ENCODE measurements at places on chromosomes 16 and 17.

DNA sequence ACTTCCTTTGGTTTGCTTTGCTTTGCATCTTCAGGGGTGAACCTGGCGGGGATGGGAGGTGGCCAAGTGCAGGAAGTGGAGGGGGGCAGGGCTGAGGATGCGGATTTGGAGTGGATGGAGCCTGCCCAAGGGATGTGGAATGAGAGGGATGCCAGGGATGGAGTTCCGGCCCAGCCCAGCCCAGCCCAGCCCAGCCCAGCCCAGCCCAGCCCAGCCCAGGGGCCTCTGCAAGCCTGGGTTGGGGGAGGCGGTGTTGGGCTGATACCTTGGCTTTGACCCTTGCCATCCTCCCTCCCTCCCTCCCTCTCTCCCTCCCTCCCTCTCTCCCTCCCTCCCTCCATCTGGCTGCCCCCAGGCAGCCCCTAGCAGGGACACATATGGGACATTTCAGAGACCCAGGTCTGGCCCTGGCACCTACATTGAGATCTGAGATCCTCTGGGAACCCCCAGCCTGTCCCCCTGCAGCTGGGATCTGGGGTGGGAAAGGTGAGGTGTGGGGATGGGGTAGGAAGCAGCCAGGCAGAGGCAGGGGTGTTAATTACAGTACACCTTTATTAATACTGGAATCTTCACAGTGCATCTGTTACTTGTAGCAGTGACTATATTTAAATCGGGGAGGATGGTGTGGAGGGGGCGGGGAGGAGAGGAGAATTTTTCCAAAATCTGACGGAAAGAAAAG lies 14.5 kb downstream of the IL34 start:
- no peak for DNase-seq

- no peak for DNase-seq
These were observed 132.2 kb downstream of the IRF8 start for GRCh38 chr16:86031141-86031678.

DNA sequence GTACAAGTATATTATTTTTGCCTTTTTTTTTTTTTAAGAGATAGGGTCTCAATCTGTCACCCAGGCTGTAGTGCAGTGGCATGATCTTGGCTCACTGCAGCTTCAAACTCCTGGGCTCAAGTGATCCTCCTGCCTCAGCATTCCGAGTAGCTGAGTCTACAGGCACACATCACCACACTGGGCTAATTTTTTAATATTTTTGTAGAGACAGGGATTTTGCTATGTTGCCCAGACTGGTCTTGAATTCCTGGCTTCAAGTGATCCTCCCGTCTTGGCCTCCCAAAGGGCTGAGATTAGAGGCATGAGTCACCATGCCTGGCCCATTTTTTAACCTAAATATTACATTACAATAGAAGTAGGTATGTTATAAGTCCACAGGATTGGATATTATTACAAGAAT lies 3.2 kb downstream of the TERB1 start:
- DNase-seq, result no peak

- no peak for DNase-seq
These were observed 2.6 kb downstream of the HOXB3 start for GRCh38 chr17:48587276-48588073.

GRCh38 chr16:4608704-4608980 lies 6.0 kb downstream of the UBALD1 start:
- no peak for DNase-seq

DNA sequence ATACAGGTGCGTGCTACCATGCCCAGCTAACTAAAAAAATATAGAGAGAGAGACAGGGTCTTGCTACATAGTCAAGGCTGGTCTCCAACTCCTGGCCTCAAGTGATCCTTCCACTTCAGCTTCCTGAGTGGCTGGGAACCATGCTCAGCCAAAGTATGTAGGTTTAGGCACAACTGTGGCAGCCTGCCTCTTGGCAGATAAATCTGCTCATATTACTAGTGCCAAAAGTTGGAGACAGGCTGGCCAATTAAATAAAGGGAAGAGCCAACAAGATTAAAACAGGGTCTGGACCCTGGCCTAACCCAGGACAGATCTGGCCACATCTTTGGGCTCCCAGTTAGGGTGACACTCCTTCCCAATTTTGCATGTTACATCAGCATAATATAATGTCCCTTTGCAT lies 151.7 kb downstream of the CBLN1 start:
- no peak for DNase-seq

Measured in effector CD8-positive, alpha-beta T cell (primary cell).